ENCODE measurements at places on chromosomes 12 and 14.

- no peak for DNase-seq
Measured at GRCh38 chr14:54754623-54755386, 147.8 kb downstream of the GCH1 start.

GRCh38 chr14:104797115-104798044 is 1.8 kb upstream of the AKT1 start:
- no peak for DNase-seq

DNA sequence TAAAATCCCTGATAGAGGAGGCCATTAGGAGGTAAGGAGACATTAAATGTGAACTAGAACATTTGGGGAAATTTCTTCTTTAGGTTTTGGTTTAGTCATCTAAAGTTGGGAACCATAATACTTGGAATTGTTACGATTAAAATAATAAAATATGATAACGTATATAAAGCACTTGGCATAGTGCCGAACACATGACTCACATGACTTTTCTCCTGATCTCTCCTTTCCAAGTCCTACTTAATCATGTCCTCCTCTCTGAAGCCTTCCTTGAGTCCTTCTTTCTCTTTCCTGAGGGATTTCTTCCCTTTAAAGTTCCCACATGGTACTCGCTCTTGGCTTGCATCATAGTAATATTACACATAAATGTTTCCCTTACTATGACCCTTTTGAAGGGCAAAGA is 20.0 kb downstream of the BEST3 start:
- DNase-seq: no peak

- DNase-seq: peak; percentile 55
Measured at GRCh38 chr12:49232940-49233841, 31.7 kb upstream of the TUBA1C start.

DNA sequence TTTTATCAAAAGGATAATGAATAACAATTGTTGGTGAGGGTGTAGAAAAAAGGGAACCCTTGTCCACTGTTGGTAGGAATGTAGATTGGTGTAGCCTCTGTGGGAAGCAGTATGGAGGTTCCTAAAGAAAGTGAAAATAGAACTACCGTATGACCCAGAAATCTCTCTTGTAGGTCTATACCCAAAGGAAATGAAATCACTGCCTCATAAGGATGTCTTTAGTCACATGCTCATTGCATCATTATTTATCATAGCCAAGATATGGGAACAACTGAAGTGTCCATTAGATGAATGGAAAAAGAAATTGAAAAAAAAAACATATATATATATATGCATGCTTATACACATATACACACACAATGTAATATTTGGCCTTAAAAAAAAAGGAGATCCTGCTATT is 158.8 kb upstream of the NPAS3 start:
- no peak for DNase-seq

- no peak for DNase-seq
Measured at GRCh38 chr14:105333613-105334364, 19.2 kb downstream of the PACS2 start.

DNA sequence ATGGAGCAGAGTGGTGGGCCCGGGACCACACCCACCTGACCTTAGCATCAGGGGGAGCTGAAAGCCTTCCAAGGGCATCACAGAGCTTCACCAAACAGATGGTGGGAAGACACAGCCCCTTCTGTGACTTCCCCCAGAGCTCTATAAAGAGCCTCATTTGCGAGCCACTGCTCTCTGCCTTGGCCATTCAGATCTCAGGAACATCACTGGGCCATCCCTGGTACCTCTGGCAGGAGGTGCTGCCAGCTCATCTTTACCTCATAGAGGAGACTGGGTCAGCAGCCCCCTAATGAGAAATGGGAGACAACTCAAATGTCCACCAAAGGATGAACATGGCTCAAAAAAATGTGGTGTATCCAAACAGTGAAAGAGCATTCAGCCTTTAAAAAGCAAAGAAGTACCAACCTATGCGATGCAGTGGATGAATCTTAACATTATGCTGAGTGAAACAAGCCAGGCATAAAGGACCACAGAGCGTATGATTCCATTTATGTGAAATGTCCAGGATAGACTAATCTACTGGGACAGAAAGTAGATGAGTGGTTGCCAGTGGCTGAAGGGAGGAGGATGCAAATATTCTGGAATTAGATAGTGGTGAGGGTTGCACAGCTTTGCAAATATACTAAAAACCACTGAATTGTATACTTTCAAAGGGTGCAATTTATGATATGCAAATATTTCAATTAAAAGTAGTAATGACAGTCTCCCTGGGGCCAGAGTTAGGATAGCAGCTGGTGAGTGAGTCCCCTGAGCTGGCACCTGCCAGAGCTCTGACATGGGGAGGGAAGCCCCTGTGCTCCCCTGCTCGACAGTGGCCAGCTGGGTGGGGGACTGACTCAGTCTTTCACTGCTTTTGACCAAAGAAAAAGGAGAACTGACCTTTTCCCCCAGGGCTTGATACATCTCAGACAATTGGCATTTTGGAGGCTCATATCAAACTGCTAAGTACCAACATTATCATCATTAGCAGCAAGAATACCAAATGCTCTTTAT is 116.6 kb downstream of the GCH1 start:
- DNase-seq: no peak

DNA sequence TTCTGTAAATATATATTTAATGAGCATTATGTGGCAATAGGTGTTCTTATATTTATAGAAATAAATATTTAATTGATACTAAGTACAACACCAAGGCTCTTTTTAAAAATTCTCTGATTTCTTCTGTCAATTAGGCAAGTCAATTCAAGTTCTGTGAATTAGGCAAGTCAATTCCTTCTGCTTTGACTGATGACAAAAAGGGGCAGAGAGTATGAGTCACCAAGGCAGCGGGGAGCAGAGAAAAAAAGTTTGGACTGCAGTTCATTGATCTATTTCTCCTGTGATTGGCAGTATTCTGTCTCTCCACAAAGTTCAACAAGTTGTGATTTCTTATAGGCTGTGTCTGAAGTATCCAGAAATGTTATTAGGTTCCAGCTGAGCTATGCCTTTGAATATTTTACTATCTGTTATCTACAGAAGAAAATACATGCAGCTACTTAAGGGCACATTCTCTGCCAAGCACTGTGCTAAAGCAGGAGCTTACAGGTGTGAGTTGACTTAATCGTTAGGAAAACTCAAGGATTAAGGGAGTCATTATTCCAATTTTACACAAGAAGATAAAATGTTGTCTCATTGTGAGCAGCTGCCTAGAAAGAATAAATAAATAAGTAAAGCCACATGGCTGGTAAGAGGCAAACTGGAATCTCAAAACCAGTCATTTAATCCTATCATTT is 206.4 kb upstream of the ALG10B start:
- no peak for DNase-seq

DNA sequence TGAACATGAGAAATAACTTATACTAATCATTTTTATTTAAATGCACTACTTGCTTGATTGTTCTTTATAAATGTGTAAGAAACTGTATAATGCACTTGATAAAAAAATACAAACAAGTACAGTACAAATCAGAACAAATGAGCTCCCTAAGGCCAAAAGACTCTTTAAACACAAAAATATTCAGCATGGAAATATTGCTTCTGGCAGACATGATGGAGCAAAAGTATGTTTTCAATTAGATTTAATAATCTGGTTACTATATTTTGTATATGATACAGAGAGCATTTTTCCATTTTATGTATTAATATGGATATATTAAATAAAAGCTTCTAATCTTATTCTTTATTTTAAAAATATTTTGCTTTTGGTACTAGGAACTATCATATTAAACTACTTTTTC is 800.2 kb upstream of the LRFN5 start:
- DNase-seq: no peak

GRCh38 chr14:52936437-52936836 is 14.4 kb downstream of the FERMT2 start:
- DNase-seq: no peak

GRCh38 chr14:105085766-105086165 is 20.5 kb upstream of the GPR132 start:
- DNase-seq: no peak

GRCh38 chr14:105384605-105385321 is 13.6 kb upstream of the TEX22 start:
- DNase-seq: no peak

DNA sequence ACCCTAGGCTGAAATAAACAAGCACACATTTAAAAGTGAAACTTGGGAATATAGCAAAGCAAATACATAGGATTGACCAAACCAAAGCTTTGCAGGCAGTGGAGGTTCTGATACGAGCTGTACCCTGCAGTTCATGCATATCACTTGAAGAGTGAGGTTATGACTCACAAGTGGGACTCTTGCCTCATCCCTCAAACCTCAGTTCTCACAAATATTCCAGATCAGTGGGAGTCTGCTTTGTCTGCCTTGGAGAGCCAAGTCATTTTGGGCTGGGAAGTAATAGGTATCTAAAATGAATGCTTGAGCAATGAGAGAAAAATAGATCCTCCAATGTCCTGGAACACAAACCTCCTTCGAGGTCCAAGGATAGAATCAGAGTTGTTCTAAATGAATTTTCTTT is 116.4 kb downstream of the LRIG3 start:
- peak; percentile 82 for DNase-seq

- DNase-seq: no peak
Measured at GRCh38 chr14:71752111-71752738, 180.0 kb upstream of the RGS6 start.

DNA sequence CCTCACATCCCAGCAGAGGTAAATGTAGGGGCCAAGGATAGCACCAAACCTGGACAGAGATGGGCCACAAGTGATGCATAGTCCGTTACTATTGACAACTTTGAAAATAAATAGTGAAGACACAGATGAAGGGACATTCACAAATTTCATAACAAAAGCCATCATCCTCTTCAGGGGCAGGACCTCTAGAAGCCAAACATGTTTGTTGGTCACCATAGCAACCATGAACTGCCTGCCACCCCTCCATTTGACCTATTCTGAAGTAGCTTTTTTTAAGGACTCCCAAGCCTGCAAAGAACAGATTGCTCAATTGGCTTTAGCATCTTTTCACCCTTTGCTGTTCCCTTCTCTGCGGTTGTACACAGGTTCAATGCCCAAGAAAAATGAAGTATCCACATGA is 35.7 kb upstream of the MDM1 start:
- no peak for DNase-seq

- no peak for DNase-seq
Measured at GRCh38 chr12:106760184-106760531, 14.3 kb upstream of the RIC8B start.

- DNase-seq: no peak
Measured at GRCh38 chr14:48957486-48957885, 628.7 kb downstream of the RPS29 start.

GRCh38 chr14:69066396-69067171 is 86.3 kb downstream of the DCAF5 start:
- no peak for DNase-seq

GRCh38 chr14:68293404-68293803 is 473.8 kb downstream of the RAD51B start:
- no peak for DNase-seq

DNA sequence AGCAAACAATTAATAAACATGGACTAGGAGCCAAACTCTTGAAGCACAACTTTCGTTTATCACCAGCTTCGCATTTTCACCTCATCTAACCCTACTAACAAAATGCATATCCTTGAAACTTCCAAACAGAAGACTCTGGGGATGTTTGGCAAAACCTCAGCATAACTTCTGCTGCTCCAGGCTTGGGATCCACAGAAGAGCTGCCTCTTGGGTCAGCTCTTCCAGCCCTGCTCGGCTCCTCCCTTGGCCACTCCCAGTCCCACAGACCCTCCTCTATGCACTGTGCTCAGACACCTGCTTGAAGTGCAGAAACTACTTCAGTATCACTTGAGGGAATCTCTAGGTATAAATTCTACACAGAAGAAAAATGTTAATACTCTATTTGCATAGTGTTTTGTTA is 110.0 kb upstream of the AMIGO2 start:
- no peak for DNase-seq

DNA sequence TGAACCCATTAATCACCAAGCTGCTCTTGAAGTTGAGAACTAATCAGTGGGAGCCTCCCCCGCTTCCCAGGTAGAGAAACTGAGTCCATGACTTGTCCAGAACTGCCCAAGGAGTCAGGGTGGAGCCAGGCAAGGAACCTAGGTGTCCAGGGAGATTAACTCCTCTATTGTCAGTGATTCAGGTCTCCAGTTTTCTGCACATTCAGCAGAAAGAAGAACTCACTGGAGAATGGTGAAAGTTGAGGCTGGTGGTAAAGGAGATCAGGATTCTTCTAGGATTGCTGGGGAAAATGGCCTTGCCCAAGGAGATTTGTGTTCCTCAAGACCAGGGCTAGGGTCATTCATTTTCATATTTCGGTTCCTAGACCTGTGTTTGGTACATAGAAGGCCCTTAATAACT is 87.2 kb upstream of the CISTR start:
- no peak for DNase-seq

DNA sequence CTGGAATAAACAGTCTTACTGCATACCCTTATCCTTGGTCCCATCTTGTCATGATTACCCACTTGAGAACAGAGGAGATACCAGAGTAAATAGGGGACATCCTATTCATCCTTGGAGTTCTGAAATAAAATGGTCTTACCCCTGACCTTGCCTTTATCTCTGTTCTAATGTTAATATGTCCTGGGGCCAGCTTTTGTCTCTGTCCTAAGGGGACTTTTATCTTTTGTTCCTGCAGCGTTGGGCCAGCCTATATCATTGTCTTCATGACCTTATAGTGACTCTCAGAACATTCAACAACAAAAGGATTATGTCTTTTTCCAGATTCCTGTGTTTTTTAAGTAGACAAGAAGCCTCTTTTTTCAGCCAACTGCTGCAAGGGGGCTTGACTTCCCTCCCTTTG is 1057.5 kb downstream of the LRFN5 start:
- no peak for DNase-seq

DNA sequence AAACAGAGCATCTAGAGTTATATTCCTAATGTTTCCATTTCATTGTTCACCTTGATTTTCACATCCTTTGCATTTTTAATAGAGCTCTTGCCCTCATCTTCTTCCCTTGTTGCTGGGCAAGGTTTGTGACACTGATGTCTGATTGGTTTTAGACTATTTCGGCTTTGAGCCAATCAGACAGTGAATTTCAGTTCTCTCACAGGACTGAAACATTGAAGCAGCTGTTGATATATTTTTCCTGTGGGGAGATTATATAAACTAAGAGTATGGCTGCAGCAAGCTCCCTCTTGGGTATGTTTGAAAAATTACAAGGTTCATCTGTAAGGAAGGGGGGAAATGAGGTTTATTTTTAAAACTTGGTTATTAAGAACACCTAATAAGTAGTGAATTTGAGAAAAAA is 51.2 kb downstream of the ATF7IP start:
- peak; percentile 88 for DNase-seq

- DNase-seq: no peak
Measured at GRCh38 chr12:11499806-11500187, 104.4 kb upstream of the PRB2 start.

- peak; percentile 75 for DNase-seq
Measured at GRCh38 chr12:1779783-1780182, 40.6 kb upstream of the LRTM2 start.

DNA sequence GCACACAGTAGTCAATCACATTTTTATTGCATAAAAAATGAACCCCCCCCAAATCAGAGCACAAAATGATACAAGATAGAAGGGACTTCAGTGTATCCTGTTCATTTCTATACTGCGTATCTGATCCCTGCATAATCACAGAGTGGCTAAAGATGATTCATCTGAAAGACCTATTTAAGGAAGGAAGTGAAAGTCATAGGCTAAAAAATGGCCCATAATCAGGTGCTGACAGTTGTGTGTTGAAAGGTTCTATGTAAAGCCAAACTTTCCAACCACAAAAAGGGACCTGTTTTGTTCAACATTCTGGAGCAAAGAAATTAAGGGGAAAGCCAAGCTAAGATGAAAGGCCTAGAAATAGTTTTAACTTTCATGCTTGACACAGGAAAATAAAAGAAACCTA is 147.8 kb upstream of the ATP2B1 start:
- peak; percentile 74 for DNase-seq

All from foreskin fibroblast (primary cell).